ENCODE measurements at places on chromosomes 12 and 14. TPM values are rescaled to one million over a fixed set of nuclear protein-coding genes. Genes with fewer than 3 reads are reported as not detected.

The HOTAIR gene
- 1.1 TPM for polyA plus RNA-seq

The RNF212B gene
- 1.4 TPM for polyA plus RNA-seq

The CDKN1B gene
- polyA plus RNA-seq, result 81.7 TPM

The GLIPR1L1 gene
- not detected for polyA plus RNA-seq

The ERO1A gene
- polyA plus RNA-seq, result 26.4 TPM

The ISCU gene
- polyA plus RNA-seq, result 120 TPM

The FAM186B gene
- 0.67 TPM for polyA plus RNA-seq

The IFT43 gene
- 49.4 TPM for polyA plus RNA-seq

The NRIP2 gene
- 40.5 TPM for polyA plus RNA-seq

The SFSWAP gene
- 38.9 TPM for polyA plus RNA-seq

The LRFN5 gene
- polyA plus RNA-seq, result 12.2 TPM

The LRP10 gene
- polyA plus RNA-seq, result 67.4 TPM

The SYT10 gene
- 0.20 TPM for polyA plus RNA-seq

The STAB2 gene
- polyA plus RNA-seq, result 1.2 TPM

The ZFHX2 gene
- 7.3 TPM for polyA plus RNA-seq

The ACTN1 gene
- polyA plus RNA-seq, result 75.2 TPM

The C1R gene
- polyA plus RNA-seq, result 45.8 TPM

The B4GALNT3 gene
- 14.2 TPM for polyA plus RNA-seq

The RPL10L gene
- 0.32 TPM for polyA plus RNA-seq

The PSMA6 gene
- 199 TPM for polyA plus RNA-seq

The EPS8 gene
- 62.7 TPM for polyA plus RNA-seq

The PA2G4 gene
- 171 TPM for polyA plus RNA-seq

The TAS2R14 gene
- 2.3 TPM for polyA plus RNA-seq

The TRPV4 gene
- polyA plus RNA-seq, result 14.3 TPM

The INSM2 gene
- polyA plus RNA-seq, result not detected

Data from right renal cortex interstitium (tissue), 3 donors.